ENCODE measurements at places on chromosomes 2 and 18.

DNA sequence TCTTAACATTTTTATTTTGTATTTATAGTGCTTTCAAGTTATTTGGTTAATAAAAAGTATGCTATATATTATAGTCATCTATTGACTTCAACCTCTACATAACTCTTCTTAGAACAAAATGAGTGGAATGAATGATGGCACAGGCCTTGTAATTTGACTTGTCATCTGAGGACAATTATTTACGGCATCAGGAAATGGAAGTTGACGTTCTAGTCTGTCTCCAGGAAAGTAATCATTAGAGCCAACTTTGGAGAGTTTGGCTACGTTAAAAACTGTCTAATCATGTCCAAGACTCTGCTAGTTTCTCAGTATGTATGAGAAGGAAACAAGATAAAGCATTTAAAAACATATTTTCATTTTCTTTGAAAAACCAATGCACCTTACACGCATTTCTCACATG lies 353.6 kb downstream of the ARHGAP15 start:
- no peak for DNase-seq

DNA sequence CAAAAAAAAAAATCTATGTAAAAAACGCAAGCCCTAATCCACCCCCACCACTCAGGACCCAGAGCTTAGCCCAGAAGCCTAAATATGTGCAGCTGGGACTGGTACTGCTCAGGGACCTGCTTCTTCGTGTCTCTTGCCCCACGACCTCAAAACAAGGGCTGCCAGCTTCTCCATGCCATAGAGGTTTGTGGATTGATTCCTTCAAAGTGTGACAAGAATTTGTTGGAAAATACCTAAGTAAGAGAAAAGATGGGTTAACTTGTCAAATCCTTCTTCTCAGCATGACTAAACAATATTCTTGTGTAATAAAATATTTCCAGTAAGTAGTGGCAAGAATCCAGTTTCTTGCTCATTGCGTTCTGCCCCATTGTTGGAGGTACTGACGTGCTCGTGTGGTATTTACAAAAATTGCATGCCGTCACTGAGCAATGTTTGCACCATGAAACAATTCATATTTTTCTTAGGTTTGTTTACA lies 825 bp upstream of the SCYGR1 start:
- no peak for DNase-seq

DNA sequence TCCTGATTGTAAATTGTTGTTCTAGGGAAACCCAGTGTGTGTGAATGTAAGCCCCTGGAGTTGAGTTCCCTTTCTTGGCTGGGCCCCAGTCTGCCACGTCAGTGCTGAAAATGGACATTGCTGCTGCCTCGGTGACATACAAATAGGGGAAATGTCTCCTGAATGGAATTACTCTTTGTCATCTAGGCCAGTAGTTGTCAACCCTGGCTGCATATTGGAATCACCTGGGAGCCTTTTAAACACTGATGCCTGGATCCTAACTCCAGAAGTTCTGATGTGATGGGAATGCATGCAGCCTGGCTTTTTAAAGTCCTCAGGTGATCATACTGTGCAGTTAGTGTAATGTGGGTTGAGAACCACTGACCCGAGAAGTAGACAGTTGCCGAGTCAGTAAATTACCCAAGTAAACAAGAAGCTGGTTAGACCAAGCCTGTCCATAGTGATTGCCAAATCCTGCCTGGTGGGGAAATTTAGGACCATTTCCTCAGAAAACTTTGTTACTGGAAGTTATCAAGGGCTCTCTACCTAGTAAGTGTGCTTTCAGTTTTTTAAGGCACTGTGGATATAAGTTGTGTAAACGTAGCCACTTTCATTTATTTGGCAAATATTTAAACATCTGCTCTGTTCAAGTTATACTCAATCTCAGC lies 27.6 kb upstream of the IL1R1 start:
- DNase-seq = no peak

DNA sequence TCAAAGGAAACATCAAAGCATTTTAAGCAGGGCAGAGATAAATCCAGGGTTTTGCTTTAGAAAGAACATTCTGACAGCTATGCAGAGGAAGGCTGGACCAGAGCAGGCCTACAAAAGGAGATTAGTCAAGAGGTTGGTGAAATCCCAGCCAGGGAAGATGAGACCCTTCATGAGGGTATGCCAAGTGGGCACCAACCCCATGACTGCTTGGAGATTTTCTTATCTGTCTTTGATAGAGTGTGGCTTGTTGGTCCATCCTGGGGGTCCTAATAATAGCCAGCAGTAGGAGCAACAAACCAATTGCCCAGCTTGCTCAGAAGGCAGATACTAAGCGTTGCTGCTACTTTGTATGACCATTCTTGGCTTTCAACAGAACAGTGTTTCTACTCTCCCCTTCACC lies 895.4 kb downstream of the EPHA4 start:
- DNase-seq = no peak

DNA sequence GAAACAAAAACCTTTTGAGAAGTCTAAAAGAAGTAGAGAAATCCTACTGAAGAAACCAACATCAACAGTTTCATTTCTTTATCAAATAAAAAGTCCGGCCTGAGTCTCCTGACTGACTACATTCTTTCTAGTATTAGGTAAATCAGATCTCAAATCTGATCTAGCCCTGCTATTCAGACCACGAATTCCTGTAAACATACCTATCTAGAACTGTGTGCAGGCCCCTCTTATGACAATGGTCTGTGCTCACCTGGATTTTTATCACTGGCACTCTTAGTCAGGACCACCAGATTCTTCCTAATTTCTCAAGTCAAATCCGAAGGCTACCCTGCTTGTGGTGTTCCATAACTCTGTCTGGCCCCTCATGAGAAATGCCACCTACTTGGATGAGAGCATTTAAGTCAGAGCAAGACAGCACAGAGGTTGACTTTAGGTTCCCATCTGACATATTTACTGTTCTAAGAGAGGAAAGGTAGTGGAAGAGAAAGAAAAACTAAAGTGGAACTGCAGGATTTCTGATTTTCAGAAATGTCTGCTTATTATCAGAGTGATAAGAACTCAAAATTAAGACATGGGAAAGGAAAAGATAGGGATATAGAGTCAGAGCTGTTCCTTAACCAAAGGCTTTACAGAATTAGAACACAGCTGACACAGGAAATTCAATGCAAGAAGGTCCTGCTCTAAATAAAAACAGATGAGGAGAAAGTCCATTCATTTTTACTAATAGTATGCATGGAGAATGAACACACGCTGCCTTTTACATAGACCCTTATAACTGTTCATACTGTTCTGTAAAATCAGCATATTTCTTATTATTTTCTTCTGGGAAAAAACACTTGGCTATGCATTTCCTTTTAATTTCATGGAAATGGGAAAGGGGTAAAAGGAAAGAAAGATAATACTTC lies 56.5 kb downstream of the SLC8A1 start:
- no peak for DNase-seq

GRCh38 chr2:102513355-102513939 lies 40.4 kb downstream of the SLC9A4 start:
- DNase-seq = no peak

GRCh38 chr18:39037925-39038324 lies 1472.3 kb upstream of the CELF4 start:
- no peak for DNase-seq

- no peak for DNase-seq
Measured at GRCh38 chr2:66445925-66446871, 11.3 kb downstream of the MEIS1 start.

DNA sequence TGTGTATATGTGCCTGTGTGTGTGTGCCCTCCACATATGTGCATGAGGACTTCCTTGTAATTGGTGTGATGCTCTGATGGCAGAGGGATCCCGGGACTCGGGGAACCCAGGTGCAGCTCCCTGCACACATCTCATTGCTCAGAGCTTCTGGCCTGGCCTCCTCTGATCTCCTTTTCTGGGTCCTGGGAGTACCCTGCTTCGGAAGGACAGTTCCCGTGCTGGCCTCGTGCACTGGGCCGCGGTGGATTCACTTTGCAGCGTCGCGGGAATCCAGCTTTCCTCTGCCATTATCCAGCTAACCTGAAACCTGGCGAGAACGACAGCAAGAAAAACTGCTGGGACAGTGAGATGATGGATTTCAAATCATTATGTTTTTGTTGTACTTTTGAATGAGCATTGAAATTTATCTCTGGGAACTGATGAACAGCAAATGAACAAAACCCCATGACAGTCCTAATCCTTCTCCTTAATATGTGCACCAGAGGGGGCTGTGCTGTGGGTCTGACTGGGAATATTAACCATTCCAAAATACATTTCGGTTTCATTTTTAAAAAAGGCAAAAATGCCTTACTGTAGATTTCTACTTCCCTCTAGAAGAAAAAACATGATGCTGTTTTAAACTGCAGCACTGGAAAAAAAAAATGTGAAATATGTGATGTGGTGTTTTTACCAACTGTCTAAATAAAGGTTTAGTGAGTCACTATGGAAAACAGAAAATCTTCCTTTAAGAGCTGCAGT lies 78.2 kb downstream of the PTGR3 start:
- no peak for DNase-seq

DNA sequence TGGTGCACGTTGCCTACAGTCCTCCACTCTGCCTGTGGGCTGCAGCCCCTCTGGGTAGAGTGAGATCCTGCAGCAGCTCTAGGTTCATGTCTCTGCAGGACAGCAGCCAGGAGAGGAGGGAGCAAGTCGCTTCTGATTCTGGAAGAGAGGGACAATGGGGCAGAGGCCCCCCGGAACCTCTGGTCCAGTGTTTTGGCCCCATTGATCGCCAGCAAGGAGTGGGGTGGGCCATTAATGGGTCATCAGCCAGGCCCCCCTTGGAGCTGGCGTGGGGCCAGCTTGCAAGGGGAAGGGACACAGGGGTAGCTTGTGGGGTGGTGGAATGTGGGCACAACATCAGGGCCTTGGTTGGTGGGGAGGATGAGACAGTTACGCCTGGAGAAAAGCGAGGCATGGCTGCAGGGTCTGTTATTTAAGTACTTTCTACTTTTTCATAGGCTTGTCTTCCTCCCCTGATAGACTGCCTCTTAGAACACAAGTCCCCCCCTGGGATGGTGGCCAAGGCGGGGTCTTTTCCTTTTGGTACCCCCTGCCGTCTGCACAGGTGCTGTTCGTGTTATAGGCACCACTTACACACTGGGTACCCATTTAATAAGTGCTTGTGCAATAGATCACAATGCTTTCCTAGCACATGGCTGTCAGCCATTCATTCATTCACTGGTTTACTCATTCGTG lies 44.6 kb downstream of the INHBB start:
- DNase-seq = no peak

DNA sequence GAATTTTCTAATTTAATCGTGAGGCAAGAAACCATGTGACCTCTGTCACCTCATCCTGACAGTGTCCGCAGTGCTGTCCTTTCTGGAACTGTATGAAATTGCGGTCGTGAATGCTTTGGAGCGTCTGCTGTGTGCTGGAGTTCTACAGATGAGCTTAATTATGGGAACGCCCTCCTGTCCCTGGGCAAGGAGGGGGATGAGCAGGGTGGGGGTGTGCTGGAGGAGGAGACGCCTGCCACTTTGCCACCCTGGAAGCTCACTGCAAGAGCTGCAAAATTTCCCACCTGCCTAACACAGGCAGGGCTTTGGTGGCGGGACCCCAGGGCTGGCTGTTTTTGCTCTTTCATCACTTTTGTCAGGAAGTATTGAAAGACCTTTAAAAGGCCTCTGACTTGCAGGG lies 6.5 kb downstream of the LPIN1 start:
- DNase-seq = no peak

GRCh38 chr2:21452678-21453077 lies 328.9 kb downstream of the TDRD15 start:
- DNase-seq = no peak

DNA sequence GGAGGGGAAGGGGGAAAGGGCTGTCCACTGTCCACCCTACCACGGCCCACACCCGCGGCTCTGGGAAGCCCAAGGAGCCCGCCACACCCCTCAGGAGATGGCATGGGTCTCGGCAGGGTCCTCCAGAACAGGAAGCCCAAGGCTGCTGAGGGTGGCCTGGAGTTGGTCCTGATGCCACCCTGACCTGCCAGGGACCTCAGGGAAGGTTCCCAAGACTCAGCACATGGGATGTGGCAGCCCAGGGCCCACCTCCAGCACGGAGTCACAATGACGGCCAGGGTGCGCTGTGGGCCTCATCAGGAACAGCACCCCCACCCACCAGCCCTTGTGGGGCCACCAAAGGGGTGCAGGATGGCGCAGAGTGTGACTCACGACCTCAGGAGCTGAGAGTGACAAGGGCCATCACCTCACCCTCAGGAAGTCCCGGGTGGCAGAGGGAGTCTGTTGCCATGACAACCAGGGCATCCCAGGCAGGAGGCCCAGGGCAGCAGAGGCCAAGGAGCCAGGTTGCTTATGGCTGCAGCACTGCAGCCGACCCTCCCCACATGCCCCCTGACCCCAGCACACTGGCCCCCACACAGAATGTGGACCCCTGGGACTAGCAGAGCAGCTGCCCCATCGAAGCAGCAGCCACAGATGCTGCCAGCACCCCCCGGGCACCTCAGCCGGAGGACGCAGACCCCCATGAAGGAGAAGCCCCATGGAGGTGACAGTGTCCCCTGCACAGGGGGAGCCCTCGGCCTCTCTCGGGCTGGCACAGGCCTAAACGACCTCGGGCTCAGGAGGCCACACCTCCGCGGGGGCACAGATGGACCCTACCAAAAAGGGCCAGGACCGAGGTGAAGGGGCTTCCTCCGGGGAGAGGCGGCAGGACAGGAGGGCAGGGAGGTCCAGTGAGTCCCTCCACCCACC lies 34.3 kb downstream of the KIF1A start:
- no peak for DNase-seq

GRCh38 chr2:204945376-204945775 lies 400.1 kb downstream of the PARD3B start:
- DNase-seq = no peak

GRCh38 chr2:177675350-177675821 lies 282.8 kb downstream of the AGPS start:
- no peak for DNase-seq

- DNase-seq = no peak
Measured at GRCh38 chr2:241666627-241667400, 19.8 kb downstream of the DTYMK start.

DNA sequence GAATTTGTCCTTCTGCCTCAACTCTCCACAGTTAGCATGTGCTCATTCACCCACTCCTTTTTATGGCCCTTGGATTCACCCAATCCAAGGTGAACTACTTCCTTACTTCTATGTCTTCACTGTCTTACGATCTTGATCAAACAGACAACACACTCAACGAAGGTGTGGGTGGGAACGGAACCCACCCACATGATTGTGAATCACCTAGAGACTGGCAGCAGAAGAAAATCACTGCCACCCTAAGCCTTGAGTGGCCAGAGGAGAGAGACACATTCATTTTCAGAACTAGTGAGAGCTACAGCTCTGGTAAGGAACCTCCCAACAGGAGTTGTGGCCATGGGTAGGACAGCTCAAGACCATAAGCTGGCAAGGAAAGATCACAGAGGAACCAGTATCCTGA lies 194.3 kb downstream of the PLCL1 start:
- no peak for DNase-seq

GRCh38 chr18:57811477-57812125 lies 8.5 kb upstream of the ATP8B1 start:
- no peak for DNase-seq

- no peak for DNase-seq
Measured at GRCh38 chr2:9189901-9190300, 16.7 kb upstream of the ASAP2 start.

- DNase-seq = no peak
Measured at GRCh38 chr2:220533485-220533884, 906.1 kb downstream of the SLC4A3 start.

- DNase-seq = no peak
Measured at GRCh38 chr2:222298001-222298310, 842 bp downstream of the PAX3 start.

All from stimulated activated CD8-positive, alpha-beta memory T cell treated with anti-CD3 and anti-CD28 coated beads, Interleukin-7, amount 100 ng/mL, for 48 hours (primary cell).